ENCODE measurements at places on chromosomes 6 and 20.

GRCh38 chr6:139133262-139134063 lies 1.4 kb upstream of the HECA start:
- DNase-seq, result no peak

DNA sequence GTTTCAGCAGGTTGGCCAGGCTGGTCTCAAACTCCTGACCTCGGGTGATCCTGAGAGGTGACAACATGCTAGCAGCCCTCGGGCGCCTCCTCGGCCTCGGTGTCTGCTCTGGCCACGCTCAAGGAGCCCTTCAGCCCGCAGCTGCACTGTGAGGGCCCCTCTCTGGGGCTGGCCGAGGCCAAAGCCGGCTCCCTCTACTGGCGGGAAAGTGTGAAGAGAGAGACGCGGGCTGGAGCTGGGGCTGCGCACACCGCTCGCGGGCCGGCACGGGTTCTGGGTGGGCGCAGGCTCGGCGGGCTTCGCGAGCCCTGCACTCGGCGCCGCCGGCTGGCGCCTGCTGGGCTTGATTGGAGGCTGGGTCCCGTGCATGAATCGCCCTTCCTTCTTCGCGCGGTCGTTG lies 80.8 kb upstream of the RBM24 start:
- no peak for DNase-seq

- DNase-seq, result no peak
Observed at GRCh38 chr6:69953491-69953890, 87.1 kb downstream of the COL19A1 start.

DNA sequence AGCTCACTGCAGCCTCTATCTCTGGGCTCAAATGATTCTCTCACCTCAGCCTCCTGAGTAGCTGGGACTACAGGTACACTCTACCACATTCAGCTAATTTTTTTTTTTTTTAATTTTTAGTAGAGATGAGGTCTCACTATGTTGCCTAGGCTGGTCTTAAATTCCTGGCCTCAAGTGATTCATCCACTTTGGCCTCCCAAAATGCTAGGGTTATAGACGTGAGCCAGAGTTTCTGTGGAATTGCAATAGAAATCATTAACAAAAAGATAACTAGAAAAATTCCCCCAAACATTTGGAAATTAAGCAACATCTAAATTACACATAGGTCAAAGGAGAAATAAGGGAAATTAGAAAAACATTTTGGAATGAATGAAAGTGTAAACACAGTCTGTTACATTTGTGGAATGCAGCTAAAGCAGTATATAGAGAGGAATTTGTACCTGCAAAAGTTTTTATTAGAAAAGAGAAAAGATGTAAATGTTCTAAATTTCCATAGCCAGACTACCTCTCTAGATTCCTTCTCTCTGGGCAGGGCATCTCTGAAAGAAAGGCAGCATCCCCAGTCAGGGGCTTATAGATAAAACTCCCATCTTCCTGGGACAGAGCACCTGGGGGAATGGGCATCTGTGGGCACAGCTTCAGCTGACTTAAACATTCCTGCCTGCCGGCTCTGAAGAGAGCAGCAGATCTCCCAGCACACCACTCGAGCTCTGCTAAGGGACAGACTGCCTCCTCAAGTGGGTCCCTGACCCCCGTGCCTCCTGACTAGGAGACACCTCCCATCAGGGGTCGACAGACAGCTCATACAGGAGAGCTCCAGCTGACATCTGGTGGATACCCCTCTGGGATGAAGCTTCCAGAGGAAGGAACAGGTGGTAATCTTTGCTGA lies 51.3 kb downstream of the ATRN start:
- no peak for DNase-seq

DNA sequence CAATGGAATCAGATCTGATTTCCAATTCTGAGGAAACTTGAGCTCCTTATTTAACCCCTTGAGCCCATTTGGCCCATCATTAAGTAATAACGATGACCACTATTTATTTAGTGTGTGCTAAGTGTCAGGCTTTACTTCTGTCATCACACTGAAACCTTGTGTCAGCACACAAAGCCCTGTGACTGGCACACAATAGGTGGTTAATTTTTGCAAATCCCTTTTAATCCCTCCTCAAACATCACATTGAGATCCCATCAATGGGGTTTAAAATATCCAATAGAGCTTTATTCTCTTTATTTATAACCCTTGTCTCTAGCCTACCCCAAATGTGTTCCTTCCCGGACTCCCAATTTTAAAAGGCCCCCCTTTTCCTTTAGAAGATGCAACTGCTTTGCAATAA lies 656.8 kb upstream of the CHD6 start:
- DNase-seq, result no peak

DNA sequence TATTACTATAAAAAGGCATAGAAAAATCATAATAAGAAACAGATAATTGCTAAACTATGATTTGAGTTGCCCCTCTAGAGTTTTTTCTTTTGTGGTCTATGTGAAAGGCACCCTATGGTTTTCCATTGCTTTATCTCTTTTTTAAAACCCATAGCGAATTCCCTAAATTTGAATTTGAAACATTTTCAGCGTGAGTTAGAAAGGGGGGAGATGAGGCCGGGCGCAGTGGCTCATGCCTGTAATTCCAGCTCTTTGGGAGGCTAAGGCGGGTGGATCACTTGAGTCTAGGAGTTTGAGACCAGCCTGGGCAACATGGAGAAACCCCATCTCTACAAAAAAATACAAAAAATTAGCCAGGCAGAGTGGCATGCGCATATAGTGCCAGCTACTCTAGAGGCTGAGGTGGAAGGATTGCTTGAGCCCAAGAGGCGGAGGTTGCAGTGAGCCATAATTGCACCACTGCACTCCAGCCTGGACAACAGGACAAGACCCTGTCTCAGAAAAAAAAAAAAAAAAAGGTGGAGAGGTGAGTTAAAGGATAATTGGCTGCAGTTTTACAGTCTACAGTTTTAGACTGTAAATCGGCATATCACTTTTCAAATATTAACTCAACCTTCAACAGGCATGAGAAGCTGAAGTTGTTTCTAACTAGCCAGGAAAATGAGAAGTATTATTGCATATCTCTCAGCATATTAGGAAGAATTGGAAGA lies 46.3 kb downstream of the SHLD1 start:
- DNase-seq, result no peak

DNA sequence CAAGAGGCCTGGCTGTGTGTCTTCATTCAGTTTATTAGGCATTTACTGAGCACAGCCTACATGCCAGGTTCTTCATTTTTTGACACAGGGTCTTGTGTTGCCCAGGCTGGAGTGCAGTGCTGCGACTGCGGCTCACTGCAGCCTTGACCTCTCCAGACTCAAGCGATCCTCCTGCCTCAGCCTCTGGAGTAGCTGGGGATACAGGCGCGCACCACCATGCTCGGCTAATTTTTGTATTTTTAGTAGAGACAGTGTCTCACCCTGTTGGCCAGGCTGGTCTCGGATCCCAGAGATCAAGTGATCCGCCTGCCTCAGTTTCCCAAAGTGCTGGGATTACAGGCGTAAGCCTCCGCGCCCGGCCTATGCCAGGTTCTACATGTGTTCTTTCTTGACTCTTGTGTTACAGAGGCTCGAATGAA lies 601 bp upstream of the ATRN start:
- no peak for DNase-seq

DNA sequence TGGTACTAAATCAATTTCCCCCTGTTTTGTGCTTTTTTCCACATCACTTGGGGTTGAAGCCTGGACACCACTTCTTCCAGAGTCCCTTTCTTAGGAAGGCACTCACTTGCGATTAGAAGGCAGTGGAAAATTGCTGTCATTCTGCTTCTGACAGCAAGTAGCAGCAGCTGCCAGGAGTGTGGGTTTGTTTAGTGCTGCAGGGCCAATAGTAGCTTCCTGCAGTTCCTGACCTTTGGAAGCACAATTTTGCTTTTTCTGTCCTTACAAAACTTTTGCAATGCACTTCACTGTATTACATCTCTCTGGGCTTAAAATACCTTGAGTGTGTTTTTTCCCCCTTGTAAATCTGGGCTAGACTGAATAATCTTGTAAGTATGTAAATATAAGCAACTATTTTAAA lies 12.5 kb upstream of the HLA-DRA start:
- DNase-seq, result no peak

DNA sequence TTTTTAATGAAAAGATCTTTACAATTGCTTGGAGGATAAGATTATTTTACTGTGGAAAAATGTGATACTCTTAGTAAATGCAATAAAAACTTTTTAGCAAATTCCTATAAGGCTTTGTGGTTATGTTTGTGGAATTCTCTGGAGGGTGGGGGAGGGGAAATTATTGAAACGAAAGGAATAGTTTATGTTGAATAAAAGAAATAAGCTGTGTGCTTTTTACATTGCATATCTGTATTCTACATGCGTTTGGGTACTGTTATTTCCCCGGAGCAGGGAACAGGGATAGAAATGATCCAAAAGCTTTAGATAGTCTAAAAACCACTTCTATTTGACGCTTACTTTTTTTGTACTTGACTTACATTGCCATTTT lies 143.8 kb downstream of the SLC16A10 start:
- DNase-seq, result no peak

GRCh38 chr6:167077241-167077932 lies 45.5 kb upstream of the CCR6 start:
- DNase-seq, result no peak

GRCh38 chr6:52575502-52575892 lies 1.4 kb downstream of the TRAM2 start:
- no peak for DNase-seq

- no peak for DNase-seq
Observed at GRCh38 chr6:14002176-14002947, 77.6 kb downstream of the RNF182 start.

GRCh38 chr20:59382157-59382725 lies 81.8 kb downstream of the EDN3 start:
- no peak for DNase-seq

DNA sequence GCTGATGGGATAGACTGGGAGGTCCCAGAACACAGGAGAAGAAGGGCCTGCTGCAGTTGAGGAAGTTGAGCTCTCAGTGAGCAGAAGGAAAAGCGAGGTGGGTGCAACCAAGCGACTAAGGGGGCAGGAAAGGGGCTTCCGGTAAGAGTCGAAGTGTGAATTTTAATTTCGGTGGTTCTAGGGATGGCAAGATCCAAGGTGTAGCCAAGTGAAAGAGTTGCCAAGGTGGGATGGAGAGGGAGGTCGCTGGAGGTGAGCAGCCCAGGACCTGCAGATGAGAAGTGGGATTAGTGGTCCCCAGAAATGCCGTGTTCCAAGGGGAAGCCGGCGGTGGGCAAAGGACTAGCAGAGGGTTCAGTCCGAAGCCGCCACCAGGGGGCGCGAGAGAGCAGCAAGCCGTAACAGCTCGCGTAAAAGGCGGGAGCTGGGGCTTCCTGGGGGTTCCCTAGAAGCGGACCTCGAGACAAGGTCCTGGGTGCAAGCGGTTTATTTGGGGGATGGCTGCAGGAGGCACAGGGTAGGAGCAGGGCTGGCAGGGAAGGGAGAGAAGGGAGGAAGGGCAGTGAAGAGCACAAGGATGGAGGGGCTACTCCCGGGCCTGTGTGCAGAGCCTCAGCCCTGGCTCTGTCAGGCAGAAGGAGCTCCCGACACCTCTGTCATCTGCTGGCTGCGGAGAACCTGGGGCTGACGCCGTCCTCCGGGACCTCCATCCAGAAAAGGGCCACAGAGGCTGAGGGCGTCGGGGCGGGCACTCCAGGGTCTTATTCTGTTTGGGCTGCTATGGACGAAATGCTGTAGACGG lies 103.6 kb downstream of the PAX1 start:
- peak; percentile 24 for DNase-seq

GRCh38 chr20:51833326-51833725 lies 31.0 kb upstream of the SALL4 start:
- DNase-seq, result no peak

DNA sequence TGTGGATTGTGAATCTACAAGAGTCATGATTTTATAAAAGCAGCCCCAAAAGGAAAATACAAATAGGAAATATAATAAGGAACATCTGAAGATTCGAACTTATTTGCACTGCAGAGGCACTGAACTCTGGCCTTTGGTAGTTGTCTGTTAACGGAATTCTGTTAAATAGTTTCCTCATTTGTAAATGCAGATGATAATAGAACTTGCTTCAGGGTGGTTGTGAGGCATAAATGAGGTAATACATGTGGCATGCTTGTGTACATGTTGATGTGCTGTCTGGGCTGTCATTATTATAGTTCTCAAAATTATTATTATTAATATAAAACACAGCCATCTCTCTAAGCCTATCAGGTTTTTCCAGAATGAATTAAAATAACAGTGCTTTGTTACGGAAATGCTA lies 302.0 kb downstream of the NRN1 start:
- no peak for DNase-seq

DNA sequence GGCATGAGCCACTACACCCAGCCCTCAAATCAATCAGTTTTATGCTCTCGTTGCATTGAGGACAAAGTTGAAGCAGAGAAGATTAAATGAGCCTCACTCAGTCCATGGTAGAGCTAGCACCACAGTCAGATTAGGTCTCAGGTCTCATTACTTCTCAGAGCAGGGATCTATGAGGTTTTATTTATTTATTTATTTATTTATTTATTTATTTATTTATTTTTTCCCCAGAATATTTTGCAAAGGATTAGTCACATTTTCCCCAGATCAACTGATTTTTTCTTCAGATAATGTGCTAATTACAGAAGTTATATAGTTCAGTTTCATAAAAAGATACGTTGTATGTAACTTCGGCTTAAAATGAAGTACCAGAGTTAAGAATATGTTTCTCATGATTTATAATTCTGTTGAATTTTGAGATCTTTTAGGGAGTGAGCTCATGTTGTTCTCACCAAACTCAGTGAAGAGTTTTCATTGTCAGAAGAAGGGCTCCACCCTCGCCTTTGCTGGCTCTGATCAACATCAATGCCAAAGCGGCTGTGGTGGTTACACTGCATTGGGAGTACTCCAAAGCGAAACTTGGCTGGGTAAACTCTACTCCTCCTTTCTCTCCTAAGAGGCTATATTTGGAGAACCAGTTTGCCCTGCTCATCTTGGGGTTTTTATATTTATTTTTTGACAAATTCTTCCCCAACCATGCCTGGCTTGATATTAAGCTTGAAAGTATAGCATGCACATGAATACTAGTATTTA lies 12.9 kb upstream of the ID4 start:
- no peak for DNase-seq

DNA sequence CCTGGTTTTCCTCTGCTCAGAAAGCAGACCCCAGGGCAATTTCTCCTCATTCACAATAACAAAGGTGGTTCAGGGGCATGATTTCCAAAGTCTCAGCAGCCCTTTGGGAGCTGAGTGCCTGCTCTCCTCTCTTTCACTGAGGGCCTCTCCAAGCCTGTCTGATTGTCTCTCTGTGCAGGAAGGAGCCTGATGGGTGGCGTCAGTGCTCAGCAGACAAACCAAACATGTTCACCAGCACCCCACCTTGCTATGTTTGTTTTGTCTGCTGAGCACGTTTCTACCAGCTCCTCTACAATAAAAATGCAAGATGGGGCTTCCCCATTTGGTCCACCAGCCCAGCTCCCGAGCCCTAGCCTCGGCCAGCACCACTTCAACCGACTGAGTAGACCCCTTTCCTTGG lies 25.4 kb upstream of the TCP11 start:
- DNase-seq, result no peak

- no peak for DNase-seq
Observed at GRCh38 chr6:147700436-147701209, 192.1 kb downstream of the SAMD5 start.

DNA sequence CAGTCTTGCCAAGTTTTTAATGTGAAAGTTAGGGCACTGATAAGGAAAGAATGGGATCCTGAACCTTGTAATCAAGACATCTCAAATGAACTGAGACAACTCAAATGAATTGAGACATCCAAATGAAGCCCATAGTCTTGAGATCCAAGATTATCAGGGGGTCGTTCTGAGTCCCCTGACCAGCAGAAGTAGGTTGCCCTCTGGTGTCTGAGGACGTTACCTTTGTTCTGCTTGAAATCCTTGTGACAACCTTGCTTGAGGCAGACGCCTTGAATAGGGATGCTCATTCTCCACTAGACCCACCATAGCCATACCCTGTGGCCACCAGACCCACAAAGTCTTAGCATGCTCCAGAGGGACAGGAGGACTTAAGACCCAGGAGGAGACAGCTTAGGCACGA lies 37.7 kb downstream of the ZBTB9 start:
- no peak for DNase-seq
